ENCODE measurements at places on chromosomes 6 and 20. TPM values are rescaled to one million over a fixed set of nuclear protein-coding genes. Genes with fewer than 3 reads are reported as not detected.

Gene TMEM200A
- 0.59 TPM for total RNA-seq

- no peak for DNase-seq
Observed at GRCh38 chr20:22572491-22572890, 11.9 kb downstream of the FOXA2 start.

- no peak for DNase-seq
Observed at GRCh38 chr6:52245425-52245824, 1.1 kb upstream of the IL17F start.

- no peak for DNase-seq
Observed at GRCh38 chr6:29146179-29146578, 24.5 kb upstream of the OR2J2 start.

DNA sequence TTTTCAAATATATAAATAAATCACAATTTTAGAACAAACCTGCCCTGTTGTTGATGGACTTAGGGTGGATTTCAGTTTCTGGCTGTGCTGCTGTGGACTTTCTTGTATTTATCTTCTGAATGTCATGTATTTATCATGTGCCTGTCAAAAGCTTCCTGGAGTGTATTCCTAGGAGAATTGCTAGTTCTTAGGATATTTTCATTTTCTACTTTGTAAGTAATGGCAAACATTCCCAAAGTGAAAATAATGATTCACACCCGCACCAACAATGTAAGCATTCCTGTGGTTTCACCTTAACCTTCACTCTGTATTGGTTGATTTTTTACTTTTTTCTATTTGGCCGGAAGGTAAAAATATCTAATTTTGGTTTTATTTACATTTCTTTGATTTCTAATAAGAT is 387.8 kb downstream of the SMOC2 start:
- DNase-seq, result no peak

Gene RPL10A
- total RNA-seq, result 432 TPM

DNA sequence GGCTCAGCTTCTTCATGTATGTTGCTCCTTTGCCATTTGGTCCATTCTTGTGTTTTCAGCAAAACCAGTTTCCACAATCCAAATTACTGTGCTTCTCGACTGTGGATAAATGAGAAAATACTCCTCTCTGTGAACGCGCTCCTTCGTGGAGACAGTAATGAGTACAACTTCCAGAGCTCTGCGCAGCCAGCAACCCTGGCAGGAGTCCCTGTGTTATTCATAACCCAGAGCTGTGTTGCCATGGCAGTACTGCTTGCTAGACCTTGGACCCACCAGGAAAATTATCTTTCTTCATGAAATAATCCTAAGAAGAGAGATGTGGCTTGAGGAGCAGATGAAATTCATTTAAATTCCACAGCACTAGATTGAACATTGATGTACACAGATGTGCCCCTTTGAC is 73.7 kb downstream of the SLC22A3 start:
- no peak for DNase-seq

- no peak for DNase-seq
Observed at GRCh38 chr6:41927253-41927652, 6.0 kb downstream of the BYSL start.

Gene RXRB
- 33.5 TPM for total RNA-seq

- no peak for DNase-seq
Observed at GRCh38 chr6:104599821-104600638, 259.7 kb downstream of the HACE1 start.

DNA sequence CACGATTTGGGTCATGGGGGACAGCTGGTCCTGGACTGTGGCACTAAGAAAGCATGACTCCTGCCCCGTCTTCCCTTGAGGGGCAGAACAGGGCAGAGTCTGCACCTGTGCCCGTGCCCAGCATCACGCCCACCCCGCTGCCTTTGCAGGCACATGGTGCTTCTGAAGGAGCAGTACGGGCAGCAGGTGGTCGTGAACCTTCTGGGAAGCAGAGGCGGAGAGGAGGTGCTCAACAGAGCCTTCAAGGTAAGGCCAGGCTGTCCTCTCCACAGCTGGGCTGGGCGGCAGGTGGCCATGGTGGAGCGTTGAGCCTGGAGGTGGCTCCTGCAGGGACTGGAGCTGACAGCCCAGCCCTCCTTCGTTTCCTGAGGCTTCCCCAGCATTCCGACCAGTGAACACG is 77.4 kb downstream of the SYNJ2 start:
- peak; percentile 73 for DNase-seq

GRCh38 chr6:169850746-169851145 is 99.3 kb downstream of the ERMARD start:
- peak; percentile 68 for DNase-seq

DNA sequence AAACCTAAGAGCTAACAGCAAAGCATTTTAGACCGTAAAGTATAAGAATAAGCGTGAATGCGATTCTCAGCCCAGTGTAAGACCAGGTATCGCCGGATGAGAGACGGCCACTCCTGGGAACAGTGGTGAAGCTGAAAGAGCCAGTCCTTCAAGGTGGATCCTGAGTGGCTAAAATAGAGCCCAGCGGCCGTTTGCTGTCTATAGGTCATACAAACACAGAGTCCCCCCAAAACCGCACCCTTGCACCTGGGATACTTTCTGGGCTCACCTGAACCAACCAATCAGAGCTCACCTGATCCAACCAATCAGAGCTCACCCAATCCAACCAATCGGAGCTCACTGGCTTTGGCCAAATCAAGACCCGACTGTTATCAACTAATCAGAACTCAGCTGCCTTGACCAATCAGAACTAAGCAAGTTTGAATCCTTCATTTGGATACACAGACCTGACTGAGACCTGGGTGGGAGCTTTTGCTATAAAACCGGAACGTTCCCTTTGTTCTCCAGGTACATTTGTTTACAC is 248.2 kb downstream of the DLL1 start:
- DNase-seq, result no peak

Gene TTLL9
- total RNA-seq, result not detected

DNA sequence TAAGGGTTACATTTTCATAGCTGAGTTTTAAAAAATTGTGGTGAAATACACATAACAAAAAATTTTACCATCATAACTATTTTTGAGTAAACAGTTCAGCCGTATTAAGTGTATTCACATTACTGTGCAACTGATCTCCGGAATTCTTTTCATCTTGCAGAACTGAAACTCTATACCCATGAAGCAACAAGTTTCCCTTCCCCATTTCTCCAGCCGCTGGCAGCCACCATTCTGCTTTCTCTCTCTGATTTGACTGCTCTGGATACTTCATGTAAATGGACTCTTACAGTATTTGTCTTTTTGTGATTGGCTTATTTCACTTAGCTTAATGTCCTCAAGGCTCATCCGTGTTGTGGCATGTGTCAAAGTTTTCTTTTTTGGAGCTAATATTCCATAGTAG is 341.6 kb downstream of the QKI start:
- DNase-seq, result no peak

Gene BMP6
- total RNA-seq, result 2.9 TPM

DNA sequence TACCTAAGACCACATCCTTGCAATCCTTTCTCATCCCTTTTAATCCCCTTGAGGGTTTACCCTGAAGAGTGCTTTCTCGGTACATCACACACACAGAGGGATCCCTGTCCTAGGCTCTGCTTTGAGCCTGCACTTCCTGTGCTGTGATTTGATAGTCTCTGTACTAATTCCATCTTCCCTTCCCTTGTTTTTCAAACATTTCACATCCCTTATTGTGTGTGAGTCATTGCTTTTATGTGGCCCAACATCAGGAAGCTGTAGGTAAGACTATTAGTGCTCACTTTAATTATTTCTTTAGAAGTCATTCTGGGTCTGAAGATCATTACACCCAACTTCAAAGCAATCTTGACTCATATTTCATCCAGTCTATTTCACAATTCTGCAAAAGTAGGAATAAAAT is 57.2 kb upstream of the ANKEF1 start:
- DNase-seq, result no peak

DNA sequence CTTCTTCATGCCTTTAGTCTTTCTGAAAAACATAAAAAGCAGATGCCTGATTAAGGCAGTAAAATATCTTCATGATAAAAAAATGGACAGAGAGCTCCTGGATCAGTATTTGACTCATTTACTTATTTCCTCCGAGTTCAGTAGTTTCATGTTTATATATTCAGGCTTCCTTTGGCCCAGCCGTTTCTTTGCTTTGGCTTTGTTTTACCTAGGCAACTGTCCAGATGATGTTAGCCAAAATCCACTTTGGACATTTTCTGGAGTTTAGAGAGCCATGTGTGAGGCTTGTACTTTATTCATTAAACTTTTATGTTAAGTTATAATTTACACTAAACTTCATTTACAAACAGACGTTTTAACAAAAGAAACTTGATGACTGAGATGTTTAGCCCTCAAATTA is 307.1 kb upstream of the RSPO3 start:
- DNase-seq, result no peak

- DNase-seq, result no peak
Observed at GRCh38 chr6:147023148-147023547, 181.1 kb upstream of the STXBP5 start.

GRCh38 chr6:144758602-144759001 is 473.5 kb downstream of the UTRN start:
- DNase-seq, result no peak

GRCh38 chr20:5834436-5835005 is 84.3 kb downstream of the SHLD1 start:
- no peak for DNase-seq

- DNase-seq, result peak; percentile 88
Observed at GRCh38 chr6:117547688-117548621, 54.4 kb downstream of the GOPC start.

GRCh38 chr6:11430036-11430435 is 107.5 kb upstream of the TMEM170B start:
- no peak for DNase-seq

DNA sequence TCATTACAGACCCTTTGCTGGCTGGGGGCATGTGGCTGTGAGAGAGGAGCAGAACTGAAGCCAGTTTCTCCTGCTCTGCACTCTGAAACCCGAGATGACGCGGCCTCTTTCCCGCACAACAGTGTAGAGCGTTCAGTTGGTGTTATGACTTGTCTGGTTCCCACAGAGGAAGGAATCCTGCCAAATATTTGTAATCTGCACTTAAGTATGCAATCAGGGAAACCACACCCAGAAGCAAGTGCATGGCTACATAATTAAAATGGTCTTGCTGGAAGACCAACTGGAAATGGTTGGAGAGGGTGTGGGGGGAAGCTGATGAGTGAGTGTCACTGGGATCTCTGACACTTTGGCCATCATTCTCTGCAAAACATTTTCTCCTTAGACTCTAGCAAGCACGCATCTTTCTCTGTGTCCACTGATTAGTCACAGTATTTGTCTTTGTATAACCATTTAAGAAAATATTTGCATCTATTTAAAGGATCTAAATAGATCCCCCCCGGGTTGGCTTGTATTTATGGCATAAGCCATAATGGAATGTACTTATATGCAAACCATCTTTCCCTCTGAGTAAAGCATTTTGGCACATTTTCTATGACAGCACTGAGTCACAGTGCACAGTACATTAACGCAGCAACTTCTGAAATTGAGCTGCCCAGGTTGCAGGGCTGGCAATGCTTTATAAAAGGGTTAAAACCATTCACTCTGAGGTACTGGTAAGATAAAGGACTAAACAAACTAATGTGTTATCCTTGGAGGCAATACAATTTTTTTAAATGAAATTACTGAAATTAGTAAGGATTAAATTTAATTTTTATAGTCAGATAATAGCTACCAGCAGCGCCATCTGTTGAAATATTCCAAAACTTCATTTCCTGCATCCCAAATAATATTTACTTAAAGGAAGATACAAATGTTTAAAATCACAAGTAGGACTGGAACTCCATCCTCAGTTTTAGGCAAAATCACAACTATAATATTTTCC is 76.7 kb downstream of the FOXC1 start:
- no peak for DNase-seq

- no peak for DNase-seq
Observed at GRCh38 chr6:105210932-105211531, 31.2 kb upstream of the POPDC3 start.

DNA sequence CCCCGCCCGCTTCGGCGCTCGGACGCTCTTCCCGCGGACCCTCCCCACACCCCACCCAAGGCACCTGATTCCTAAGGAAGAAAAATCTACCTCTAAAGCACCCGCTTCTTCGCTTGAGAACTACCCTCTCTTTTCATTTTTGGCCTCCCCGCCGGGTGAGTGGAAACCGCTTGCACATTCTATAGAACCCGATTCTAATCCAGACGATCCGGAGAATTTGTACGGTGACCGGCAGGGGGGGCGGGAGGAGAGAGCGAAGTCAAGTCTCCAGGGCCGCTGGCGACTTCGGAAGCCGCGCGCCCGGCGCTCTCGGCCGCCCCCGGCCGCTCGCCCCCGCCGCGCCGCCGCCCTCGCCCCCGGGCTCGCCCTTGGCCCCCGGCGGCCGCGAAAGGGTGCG is at the start of gene RBM24:
RBM24 (plus strand) TSS at position 262 of the 397 bp plus-strand sequence. CDS start 221 bp downstream, outside the sequence.
- no peak for DNase-seq

DNA sequence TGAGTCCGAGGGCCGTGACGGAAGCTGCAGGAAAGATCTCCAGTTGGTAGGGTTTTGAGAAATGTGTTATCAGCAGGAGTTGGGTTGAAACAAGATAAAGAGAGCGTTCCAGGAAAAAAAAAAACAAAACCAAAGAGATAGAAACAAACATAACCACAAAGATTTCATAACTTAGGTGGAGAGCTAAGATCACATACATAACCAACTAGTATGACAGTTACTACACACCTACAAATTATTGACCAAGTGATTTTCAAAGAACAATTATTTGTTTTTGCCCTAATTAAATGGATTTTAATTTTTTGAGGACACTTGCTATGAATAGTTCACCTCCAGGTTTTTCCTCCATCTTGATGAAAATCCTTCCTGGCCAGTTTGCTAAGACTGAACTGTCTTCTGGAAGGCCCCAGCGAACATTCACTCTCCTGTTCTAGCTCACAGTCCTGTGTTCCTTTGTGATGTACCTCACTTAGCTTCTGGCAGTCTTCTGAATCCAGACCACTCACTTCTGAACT is 69.4 kb downstream of the SNX9 start:
- DNase-seq, result no peak

GRCh38 chr6:34067814-34068213 is 78.1 kb downstream of the GRM4 start:
- no peak for DNase-seq

Measured in cardiac septum (tissue), 1 donor.